ENCODE measurements at places on chromosomes 3 and 15.

- no peak for DNase-seq
Measured at GRCh38 chr3:154783521-154783931, 296.6 kb upstream of the MME start.

GRCh38 chr3:186670155-186670554, 4.3 kb downstream of the HRG start:
- no peak for DNase-seq

DNA sequence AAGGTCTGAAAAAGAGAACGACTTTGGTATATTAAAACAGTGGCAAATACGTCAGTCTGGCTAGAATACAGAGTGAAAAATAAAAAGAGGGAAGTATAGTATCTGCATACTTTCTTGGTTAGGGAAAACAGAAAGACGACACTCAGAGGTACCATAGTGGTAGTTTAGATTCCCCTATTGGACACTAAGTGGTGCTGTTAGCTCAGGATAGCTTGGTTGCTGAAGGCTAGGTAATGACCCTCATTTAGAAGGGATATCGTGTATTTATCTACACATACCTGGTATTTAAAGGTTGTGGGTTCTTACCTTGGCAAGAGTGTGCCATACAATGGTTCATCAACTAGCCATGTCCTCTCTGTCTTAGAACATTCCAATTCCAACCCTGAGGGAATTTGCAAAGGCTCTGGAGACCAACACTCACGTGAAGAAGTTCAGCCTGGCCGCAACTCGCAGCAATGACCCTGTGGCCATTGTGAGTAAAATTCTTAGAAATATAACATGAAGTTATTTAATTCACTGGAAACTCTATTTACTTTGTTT, 31.0 kb downstream of the TMOD2 start:
- DNase-seq: no peak

- DNase-seq: no peak
Measured at GRCh38 chr3:31885235-31885634, 95.8 kb downstream of the OSBPL10 start.

GRCh38 chr3:142861926-142862325, 27.0 kb downstream of the PCOLCE2 start:
- no peak for DNase-seq

Measured in femur (tissue), 1 donor.